ENCODE measurements at places on chromosomes 16 and 17.

DNA sequence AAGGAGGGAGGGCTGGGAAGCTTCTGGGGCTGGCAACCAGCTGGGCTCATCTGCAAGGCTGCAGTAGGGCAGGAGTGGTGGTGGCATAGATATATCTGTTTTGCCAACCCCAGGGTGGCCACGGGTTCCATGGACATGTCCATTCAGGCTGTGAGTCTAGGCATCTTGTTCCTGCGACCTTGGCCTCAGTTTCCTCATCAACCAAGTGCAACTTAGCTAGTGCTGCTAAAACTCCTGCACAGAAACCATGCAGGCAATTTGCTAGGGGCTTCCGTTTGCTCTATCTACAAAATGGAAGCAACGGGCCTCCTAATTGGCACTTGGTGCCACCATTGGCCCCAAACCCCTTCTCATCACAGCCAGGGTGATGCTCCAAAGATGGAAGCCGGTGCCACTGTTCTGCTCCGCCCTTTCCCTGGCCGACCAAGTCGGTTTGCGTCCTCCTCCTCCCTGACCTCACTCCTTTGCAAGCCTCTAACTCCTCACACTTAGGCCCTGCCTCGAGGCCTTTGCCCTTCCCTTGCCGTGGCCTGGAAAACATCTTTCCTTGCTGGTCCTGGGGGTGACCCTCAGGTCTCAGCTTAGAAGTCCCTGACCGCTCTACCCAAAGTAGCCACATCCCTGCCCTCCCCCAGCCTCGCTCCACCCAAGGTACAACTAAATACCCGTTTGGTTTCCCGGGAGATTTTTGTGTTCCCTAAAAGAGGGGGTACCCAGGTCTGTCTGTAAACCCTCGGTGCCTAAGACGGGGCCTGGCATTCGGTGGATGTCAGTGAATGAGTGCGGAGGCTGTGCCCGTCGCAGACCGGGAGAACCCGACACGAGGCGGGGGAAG lies 1.2 kb downstream of the SREBF1 start:
- DNase-seq = no peak

DNA sequence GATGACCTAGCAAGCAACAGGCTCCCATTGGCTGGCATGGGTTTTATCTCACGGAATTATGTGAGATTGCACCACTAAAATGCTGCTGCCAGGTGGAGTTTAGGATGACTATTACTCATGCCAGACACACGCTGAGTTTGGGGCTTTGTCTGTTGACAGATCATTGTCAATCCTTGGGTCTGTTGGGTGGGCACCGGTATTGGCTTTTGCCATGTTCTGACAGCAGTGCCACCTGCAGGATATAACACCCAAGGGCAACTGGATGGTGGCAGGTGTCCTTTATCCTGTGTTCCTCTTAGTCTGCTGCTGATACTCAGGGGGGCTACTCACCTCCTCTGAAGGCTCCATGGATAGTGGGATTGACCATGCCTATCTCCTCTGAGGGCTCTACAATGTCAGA lies 221.6 kb upstream of the DYNLRB2 start:
- no peak for DNase-seq

DNA sequence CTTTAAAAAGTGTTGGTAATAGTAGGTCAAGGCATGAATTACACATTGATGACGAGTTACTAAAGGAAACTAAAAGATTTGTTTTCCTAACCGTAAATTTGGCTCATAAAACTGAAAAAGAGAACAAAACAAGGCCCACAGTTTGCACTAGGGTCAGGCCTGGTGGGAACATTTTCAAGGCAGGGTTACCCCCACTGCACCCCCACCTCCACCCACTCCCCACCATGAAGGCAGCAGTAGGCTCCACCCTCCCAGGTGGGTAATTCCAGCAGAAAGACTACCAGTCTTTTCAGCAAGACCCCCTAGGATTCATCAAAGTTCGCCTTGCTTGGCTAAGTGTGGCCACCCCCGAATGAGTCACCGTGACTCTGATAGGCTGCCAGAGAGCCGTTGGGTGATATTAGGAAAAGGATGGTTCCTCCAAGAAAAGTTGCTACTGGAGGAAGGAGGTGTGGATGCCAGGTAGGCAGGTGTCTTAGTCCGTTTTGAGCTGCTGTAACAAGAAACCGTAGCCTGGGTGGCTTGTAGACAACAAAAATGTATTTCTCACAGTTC lies 8.6 kb downstream of the DNAAF1 start:
- no peak for DNase-seq

DNA sequence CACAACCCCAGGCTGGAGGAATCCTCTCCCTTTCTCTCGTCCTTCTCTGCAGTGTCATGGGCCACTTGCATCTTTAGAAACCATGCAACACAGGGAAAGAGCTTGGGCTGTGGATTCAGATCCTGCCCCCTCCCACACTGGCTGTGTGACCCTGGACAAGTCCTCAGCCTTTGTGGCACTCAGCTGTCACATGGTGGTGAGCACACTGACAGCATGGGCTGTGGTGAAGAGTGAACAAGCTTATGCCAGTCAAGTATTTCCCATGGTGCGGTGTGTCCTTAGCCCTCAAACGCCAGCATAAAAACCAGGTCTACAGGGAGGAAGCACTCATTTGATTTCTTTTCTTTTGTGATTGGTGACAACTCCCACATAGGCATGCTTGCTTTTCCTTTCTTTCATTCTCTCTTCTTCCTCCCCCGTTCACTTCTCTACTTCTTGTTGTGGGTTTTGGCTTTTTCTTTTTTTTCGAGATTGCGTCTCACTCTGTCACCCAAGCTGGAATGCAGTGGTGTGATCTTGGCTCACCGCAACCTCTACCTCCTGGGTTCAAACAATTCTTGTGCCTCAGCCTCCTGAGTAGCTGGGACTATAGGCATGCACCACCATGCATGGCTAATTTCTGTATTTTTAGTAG lies 314.2 kb downstream of the CPPED1 start:
- no peak for DNase-seq

DNA sequence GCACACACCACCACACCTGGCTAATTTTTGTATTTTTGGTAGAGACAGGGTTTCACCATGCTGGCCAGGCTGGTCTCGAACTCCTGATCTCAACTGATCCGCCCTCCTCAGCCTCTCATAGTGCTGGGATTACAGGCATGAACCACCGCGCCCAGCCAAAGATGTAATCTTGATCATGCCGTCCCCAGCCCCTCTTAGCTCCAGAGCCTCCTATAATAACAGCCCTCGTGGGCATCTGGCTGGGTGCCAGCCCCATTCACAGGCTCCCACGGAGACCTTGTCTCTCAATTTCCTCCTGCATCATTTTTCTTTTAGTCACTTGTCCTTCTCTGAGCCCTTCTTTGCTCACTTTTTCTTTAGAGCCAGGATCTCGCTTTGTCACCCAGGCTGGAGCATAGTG lies 94.2 kb downstream of the KATNIP start:
- DNase-seq = no peak

- no peak for DNase-seq
Measured at GRCh38 chr17:65018610-65019316, 37.8 kb downstream of the GNA13 start.

All from right lobe of liver (tissue), 6 donors.